ENCODE measurements at places on chromosomes 5 and 9.

- no peak for DNase-seq
Measured at GRCh38 chr5:50292735-50293394, 148.2 kb downstream of the EMB start.

GRCh38 chr9:133533857-133534256 lies 647 bp upstream of the ADAMTSL2 start:
- DNase-seq = no peak

DNA sequence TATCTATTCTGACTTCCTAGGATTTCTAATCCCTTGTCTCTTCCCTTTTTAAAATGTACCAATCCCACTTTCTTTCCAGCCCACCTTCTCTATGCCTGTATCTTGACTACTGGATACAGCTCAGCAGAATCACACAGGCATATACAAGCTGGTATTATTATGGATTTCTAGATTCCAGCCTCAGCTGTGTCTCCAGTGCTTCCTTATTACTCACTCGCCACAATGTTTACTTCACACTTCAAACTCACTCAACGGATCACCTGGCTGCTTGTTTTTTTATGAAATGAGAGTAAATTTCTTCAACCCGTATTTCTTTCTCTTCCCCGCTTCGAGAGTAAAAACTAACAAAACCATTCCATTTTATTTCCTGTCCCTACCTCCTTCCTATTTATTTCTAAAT lies 38.8 kb downstream of the CWC27 start:
- DNase-seq = peak; percentile 56

DNA sequence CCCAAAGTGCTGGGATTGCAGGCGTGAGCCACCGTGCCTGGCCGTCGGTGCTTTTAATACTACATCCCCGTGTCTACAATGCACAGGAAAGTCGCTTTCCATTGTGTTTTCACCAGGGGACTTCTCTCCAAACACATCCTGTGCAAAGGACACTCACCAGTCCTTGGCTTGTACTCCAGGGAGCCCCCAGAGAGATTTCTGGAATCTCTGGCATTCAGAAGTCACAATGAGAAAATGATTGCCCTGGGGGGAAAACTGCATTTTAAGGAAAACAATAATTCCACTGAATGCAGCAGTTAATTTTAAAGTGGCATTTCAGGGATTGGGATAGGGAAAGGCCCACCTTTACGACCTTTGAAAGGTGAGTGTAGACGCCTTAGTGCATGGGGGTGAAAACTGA lies 112.0 kb downstream of the ADAMTS16 start:
- DNase-seq = no peak

GRCh38 chr9:6384732-6385131 lies 28.3 kb upstream of the UHRF2 start:
- DNase-seq = no peak

DNA sequence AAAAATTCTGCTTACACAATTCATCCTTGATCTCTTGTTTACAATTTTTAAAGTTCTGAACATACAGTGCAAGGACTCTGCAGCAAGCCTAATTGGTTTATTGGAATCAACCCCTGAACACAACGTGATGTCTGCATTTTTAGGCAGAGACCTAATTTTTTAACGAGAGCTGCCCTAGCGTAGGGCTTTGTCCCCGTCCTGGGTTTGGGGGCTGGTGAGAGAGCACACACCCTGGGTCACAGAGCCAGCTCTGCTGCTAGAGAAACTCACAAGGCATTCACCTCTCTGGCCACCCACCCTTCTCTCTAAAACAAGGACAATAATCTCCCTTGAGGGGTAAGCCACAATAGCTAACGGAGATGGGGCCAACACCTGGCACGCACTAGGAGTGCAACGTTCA lies 28.2 kb downstream of the SH3PXD2B start:
- DNase-seq = no peak

- no peak for DNase-seq
Measured at GRCh38 chr5:83467371-83468035, 4.0 kb upstream of the VCAN start.

GRCh38 chr5:107913494-107913893 lies 242.8 kb upstream of the EFNA5 start:
- no peak for DNase-seq

- no peak for DNase-seq
Measured at GRCh38 chr9:123291736-123292135, 23.4 kb upstream of the STRBP start.

DNA sequence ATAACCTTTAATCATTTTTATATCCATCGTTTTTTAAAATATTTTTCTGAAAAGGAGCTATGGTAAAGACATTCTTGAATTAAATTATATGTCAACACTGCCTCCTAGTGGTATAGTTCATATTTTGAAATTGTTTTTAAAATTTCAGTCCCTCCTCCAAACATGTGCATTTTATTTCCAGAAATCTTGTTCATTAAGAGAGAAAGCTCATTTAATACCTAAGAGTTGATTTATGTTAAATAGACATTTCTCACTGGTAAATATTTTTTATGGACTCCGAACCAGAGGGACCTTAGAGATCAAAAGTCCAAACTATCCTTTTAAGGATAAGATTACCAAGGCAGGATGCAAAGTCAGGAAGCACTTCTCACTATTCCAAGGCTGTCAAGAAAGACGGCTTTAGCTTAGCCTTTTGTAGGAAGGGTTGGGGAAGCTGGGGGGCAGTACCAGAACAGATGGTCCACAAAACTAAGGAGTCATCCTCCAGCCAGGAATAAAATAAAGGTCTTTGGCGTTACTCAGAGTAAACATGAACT lies 21.6 kb downstream of the BHMT start:
- peak; percentile 71 for DNase-seq

- DNase-seq = no peak
Measured at GRCh38 chr9:84235511-84235910, 105.0 kb downstream of the SLC28A3 start.

GRCh38 chr5:73499187-73499586 lies 945 bp downstream of the BTF3 start:
- DNase-seq = no peak

GRCh38 chr5:72949481-72949880 lies 6.4 kb upstream of the FCHO2 start:
- DNase-seq = peak; percentile 38

DNA sequence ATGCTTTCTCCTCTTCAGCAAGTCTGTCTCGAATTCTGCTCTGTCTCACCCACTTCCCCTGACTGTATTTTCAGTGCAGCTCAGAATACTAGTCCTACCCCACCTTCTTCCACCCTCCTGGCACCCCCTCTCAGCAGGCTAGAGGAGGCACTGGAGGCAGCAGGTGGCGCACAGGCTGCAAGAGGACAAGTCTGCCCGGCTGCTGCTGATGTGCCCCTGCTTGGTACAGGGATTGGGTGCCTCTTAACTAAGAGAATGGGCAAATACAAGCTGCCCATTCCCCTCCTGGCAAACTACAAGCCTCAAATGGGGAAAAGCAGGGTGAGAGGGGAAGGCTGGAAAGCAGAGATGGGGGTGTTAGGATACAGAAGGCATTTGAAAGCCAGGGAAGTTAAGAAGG lies 5.1 kb downstream of the TLN1 start:
- DNase-seq = peak; percentile 75

GRCh38 chr9:35519692-35520363 lies 29.9 kb downstream of the RUSC2 start:
- peak; percentile 80 for DNase-seq

DNA sequence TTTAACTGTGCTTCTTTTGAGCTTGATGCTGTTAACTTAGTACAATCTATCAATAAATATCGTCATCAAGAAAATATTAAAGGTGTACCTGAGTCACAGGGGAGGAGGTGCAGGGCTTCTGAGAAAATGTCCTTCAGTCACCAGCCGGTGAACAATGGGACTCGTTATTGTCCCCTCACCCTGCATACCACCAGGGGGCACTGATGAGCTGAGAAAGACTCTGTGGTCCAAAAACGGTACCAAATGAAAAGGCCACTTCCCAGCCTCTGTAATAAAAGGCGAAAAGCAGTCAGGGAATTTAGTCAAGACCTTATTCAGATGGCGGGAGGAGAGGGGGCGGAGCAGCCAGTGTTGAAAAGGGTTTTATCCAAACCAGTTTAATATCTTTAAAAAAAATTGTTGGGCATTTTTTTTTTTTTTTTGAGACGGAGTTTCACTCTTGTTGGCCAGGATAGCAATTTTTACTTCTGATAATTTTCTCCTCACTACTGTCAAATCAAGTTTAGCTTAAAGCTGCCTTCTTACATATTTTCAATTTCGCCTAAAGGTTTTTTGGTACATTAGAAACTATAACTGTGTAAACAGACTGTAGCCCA lies 271.9 kb upstream of the ADAMTS16 start:
- peak; percentile 66 for DNase-seq

DNA sequence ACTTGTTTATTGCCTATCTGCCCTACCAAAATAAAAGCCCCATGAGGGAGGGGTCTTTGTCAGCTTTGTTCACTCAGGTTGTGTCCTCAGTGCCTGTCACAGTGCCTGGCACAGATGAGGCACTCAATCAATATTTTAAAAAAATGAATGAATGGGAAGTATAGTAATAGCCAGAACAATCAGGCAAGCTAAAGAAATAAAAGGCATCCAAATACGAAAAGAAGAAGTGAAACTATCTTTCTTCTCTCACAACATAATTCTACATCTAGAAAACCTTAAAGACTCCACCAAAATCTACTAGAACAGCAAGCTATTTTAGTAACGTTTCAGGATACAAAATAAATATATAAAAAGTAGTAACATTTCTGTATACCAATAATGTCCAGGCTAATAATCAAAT lies 37.8 kb upstream of the C5orf63 start:
- no peak for DNase-seq
